ENCODE measurements at places on chromosomes 13 and 19.

DNA sequence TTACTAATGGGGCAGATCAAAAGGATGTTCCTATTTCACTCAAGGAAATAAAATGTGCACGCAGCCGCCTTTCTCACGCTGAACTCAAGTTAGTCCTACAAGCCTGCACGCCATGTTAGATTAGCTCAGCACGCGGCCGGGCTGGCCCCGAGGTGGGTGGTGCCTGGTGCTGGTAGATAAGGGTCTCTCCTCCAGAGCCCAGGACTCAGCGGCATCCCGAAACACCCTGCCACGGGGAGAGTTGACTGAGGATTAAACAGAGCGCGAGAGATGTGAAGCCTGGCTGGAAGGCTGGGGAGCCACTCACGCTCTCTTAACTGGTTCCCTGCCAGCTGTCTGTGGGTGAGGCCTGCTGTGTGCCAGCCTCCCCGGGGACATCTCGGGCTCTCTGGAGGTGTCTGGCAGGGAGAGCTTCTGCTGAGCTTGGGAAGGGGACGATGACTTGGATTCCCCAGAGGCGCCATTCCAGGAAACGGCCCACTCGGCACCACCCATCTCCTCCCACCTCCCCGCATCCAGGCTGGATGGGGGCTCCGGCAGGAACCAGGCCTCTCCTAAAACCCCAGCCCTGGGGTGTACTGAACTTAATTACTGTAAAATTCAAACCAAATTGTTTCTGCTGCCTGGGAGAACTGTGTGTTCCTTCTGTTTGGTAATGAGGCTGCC, 122.2 kb downstream of the KDM4B start:
- DNase-seq: no peak

DNA sequence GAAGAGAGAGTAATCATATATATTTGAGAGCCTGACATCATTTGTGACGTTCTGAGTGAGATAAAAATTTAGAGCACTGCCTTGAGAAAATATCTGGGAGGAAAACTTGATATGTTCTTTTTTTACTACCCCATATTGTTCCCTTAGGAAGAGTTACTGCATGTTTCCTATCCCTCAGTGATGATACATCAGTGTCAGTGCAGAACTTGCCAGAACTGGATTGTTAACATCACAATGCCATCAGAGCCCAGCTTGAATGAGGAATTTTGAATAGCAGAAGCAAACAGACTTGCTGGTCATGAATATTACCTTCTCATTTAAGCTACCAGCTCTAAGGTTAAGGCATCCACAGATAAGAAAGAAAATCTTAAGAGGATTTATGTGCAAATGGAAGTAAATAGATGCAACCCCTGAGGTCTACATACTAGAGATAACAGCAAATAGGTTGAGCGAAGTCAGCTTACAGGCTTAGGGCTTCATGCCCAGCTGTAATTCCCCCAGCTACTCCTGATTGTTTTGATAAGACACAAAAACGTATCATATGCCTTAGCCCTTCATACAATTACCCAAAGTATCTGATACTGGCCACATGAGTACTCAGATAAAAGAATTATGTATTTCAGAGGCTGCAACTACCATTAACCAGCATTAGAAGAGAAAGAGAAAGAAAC, 313.7 kb upstream of the ATXN8OS start:
- no peak for DNase-seq

GRCh38 chr19:3653865-3654513, 27.4 kb upstream of the CACTIN start:
- DNase-seq: no peak

DNA sequence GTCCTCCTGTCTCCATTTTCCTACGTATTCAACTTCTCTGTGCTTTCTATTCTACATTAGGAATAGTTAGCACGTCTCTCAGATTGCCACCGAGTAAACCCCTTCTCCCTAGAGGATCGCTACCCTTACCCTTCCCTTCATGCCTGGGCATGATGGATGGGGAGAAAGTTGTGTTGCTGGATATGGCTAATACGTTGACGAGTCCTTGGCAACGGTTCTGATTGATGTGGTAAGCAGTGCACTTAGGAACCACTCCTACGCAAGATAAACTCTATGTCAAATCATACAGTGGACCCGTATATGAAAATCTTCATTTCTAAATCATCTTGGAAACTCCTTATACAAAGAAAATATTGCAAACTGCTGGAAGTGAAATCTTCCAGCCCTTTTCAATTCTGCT, 224.5 kb downstream of the EFNB2 start:
- DNase-seq: no peak

GRCh38 chr13:69872321-69873047, 235.1 kb upstream of the ATXN8OS start:
- DNase-seq: no peak

GRCh38 chr13:50167224-50167947, 152.1 kb downstream of the KCNRG start:
- no peak for DNase-seq

- DNase-seq: no peak
These were observed 84.6 kb upstream of the TRPC4 start for GRCh38 chr13:37954191-37954590.
